AG04450 (cell line): ENCODE measurements at places on chromosomes 16 and 17. TPM values are rescaled to one million over a fixed set of nuclear protein-coding genes. Genes with fewer than 3 reads are reported as not detected.

DNA sequence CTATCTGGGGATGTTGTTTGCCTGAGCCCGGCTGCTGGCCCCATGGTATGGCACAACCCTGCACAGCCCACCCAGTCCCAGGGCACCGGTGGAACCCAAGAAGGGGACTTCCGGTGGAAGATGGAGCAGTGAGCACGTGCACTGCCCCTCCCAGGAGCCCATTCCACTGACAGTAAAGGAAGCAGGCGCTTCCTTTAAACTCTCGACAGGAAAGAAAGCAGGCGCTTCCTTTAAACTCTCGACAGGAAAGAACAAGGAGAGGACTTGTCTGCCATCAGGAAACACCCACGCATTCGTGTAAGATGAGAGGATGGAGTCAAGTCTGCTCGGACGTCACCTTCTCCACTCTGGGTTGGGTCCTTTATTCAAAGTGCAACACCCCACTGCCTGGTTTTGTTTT lies 53.7 kb downstream of the IL21R start:
- no peak for DNase-seq

DNA sequence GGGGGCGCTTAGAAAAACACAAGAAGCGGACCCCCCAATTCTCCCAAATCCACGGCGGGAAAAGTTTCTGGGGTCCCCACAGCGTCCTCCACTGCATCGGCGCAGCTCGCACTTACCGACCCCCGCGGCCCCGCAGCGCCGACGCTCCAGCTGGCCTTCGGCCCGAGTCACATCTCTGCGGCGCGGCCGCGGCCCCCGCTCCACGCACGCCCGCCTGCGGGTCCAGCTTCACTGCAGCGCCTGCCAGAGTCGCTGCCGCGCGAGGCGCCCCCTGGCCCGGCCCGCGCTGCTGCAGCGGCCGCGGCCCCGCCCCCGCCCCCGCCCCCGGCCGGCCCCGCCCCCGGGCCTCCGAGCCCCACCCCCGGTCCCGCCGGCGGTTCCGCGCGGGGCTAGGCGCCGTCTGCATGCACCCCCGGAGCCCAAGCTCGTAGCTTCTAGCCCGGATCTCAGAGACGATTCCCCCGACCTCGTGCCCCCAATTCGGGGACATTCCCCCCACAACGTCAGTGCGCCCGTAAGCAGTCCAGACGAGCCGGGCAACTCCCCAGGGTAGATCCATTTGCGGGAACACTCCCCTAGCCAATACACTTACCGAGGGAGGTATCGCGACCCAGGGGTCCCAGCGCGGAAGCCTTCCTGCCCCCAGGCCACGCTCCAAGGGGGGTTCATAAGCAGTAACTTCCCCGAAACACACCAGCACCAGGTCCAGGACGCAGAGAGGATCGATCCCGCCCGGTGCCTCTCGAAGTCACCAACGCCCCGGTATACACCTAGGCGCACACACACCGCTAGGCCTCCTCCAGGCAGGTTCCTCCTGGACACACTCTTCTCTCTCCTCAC lies at the start of gene GPRC5B:
Gene GPRC5B (minus strand): TSS at position 238 of the 840 bp plus-strand sequence. CDS start 12,003 bp downstream, outside the sequence.
- DNase-seq = no peak

- no peak for DNase-seq
Measured at GRCh38 chr17:82241183-82241925, 12.5 kb downstream of the SLC16A3 start.

DNA sequence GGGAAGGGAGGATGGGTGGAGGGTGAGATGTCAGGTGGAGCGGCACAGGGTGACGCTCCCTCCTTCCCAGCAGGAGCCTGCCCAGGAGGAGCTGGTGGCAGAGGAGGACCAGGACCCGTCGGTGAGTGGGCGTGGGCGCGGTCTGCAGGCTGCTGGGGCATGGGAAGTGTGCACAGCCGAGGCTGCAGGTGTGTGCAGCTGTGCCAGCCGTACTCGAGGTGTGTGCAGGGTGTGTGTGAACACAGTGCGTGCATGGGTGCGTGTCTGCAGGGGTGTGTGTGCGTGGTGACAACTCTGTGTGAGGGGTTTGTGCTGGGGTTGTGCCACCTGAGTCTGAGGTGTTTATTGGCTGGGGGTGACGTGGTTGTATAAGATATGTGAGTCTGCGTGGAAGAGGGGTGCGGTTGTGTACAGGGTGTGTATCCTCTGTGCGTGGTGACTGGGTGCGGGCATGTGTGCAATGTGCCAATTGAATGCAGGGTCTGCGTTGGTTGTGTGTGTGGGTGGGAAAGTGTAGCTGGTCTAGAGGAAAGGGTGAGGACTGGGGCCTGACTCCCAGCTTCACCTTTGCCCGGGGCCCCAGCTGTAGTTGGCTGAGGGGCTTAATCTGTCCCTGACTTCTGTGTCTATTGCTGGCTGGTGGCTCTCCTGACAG lies 670 bp downstream of the TNFSF12 start:
- no peak for DNase-seq

GRCh38 chr17:46865100-46865499 lies 13.7 kb downstream of the WNT9B start:
- DNase-seq = peak; percentile 6

- DNase-seq = no peak
Measured at GRCh38 chr17:22599322-22599721, 907.0 kb downstream of the KCNJ18 start.

- no peak for DNase-seq
Measured at GRCh38 chr17:19664136-19664820, 15.7 kb downstream of the ALDH3A2 start.

- no peak for DNase-seq
Measured at GRCh38 chr17:2689411-2690164, 22.0 kb downstream of the CLUH start.

DNA sequence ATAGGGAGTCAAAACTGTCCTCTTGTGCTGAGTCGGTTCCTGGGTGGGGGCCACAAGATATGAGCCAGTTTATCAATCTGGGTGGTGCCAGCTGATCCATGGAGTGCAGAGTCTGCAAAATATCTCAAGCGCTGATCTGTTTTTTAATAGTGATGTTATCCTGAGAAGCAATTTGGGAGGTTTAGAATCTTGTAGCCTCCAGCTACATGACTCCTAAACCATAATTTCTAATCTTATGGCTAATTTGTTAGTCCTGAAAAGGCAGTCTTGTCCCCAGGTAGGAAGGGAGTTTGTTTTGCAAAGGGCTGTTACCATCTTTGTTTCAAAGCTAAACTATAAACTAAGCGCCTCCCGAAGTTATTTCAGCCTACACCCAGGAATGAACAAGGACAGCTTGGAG lies 1.7 kb downstream of the TSPAN10 start:
- DNase-seq = no peak

- DNase-seq = no peak
Measured at GRCh38 chr17:18108401-18109312, at the start of gene MYO15A. TSS of gene MYO15A (plus strand) at chr17:18108756. CDS start at chr17:18118801, 10,045 bp downstream.

DNA sequence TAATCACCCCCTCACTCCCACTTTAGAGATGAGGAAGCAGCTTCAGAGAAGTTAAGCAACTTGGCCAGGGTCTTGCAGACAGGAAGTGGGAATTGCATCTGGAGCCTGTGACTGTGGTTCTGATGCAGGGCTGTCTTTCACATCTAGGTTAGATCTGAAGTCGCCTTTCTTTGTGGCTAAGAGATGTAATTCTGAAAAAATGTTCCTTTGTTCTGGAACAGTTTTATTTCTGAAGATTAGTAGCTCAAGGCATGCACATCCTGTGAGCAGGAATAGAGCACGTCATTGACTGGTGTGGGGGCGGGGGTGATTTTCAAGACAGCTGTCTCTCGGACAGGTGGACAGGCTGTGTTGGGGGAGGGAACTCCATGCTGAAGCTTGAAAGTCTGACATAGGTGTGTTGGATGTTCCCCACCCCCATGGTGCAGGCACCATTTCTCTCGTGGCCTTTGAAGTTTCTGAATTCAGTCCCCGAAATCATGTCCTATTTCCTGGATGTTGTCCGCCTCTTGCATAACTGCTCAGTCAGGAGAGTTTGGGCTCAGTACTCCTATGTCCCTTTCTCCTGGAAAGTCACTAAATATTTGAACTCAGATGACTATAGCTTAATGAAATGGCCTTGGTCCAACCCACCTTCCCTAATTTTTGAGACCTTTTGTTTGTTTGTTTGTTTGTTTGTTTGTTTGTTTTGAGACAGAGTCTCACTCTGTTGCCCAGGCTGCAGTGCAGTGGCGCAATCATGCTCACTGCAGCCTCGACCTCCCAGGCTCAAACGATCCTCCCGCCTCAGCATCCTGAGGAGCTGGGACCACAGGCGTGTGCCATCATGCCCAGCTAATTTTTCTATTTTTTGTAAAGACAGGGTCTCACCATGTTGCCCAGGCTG lies 21.0 kb upstream of the HERPUD1 start:
- DNase-seq = peak; percentile 49

GRCh38 chr17:4080686-4081085 lies 62.1 kb downstream of the ZZEF1 start:
- no peak for DNase-seq

DNA sequence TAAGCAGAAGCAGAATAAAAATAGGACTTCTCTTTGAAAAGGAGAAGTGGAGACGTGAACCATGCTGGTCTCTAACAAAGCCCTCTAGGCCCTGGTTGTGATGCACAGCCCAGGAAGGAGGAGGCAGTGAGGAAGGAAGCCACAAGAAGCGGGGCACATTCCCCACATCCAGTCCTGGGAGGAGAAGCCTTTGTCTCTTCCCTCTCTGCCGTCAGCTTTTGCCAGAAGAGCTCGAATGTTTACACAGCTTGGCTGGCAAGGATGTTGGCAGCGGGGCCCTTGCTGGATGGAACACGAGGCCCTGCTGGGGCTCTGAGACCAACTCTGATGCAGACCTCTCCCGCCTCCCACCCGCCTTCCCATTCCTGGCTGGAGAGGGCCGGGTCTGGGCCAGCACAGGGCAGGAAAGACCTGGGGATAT lies 91.3 kb downstream of the MAF start:
- DNase-seq = no peak

DNA sequence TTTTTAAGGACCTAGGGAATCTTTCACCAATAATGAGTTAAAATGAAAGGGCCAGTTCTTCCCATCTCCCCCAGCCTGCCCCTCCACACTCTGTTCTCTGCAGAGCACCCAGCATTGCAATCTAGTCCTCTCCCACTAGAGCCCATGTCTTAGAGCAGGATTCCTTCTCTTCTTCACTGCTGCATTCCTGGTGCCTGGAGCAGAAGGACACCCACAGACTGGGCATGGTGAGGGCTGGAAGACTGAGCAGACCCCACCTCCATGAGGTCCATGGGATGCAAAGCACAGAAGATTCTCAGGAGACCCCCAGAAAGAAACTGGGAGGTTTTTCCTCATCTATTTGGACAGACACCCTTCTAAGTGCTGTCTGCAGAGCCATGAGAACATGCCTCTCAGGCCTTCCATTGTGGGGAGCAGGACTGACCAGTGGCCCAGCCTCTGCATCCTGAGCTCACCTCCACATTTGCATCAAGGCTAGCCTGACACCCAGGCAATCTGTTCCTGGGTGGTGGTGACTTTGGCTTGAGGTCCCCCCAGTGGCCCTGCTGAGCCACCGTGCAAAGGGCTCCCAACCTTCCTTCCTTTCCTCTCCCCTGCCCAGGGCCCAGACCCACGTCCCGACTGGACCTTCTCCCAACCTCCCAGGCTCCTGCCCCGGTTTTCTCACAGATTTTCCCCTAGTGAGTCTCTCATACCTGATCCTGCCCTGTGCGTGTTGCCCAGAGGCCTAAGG lies 74.2 kb upstream of the ZNF469 start:
- no peak for DNase-seq

DNA sequence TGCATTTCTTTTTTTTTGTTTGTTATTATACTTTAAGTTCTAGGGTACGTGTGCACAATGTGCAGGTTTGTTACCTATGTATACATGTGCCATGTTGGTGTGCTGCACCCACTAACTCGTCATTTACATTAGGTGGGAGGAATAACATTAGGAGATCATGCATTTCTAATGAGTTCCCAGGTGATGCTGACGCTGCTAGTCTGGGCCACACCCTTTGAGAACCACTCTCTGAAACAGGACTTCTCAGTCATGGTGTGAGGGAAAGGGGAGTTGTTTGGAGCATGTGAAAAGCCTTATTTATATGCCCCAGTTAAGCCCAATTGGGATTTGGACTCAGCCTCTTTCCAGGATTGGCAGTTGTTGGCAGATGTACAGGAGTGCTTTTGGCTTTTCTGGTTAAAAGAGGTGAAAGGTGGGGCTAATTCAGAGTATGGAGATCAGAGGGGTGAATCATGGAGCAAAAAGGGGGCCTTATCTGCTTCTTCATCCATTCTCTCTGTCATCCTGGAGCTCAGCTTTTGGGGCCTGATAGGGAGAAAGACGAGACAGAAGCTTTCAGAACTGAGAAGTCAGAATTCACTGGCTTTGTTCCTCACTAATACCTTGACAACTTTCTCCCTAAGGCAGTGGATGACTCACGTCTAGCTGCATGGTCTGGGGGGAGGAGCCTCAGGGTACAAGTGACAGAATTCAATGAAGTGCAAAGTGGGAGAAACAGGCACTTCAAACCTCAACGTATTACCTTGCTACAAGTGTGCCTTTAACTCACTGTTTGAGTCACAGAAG lies 180.0 kb upstream of the CACNG3 start:
- no peak for DNase-seq

GRCh38 chr17:4533523-4534504 lies 21.4 kb downstream of the MYBBP1A start:
- no peak for DNase-seq

DNA sequence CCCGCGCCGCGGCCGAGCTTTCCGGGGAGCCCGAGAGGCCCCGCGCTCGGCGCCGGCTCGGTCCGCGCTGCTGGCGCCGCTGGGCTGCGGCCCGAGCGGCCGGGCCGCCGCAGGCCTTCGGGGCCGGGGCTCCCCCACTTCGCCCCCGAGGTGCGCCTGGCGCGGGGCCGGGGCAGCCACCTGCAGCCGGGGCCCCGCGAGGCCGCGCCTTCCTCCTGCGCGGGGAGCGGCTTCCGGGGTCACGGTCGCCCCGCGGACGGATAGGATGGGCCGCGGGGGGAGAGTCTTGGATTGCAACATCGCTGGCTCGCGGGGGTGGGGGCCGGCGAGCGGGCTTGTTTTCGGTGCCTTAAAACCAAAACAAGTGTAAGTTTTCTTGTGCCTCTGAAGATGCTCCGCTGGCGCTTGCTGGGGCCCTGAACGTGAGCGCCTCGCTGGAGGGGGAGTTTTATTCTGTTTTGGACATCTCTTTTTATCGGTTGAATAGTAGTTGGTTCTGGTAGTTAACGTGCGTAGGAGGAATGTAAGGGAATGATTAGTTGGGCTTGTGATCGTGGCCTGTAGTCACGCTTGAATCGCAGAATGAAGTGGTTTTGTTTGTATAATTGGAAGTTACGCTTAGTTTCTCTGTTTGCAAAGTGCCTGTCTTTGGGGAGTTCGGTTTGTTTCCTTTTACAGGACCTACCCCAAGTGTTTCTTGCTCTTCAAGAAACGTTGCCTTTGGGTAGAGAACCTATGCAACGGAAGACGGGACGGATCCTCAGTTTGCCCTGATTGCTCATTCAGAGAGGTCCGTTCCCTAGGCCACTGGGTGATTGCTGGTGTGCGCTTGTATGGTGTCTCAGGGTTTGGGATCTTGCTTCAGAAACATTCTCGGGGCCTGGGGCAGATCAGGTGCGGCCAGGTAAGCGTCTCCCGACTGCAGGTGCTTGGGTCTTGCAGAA lies 724 bp downstream of the UBE2I start:
- no peak for DNase-seq

IGF2BP1 gene
- 9.9 and 11.7 TPM in 2 replicates for polyA plus RNA-seq

SYCE1L gene
- 0.10 and 0.15 TPM in 2 replicates for polyA plus RNA-seq

TLCD2 gene
- polyA plus RNA-seq = 3.0 and 3.1 TPM in 2 replicates
